ENCODE measurements at places on chromosomes 5 and 9. TPM values are rescaled to one million over a fixed set of nuclear protein-coding genes. Genes with fewer than 3 reads are reported as not detected.

- peaks cover 2% of the 10 kb centered on the region for H3K4me1 ChIP-seq
- DNase-seq = no peak
- H3K4me3 ChIP-seq = no peak overlapping the region
Measured at GRCh38 chr9:74948937-74949336, 3.8 kb downstream of the C9orf40 start.

GRCh38 chr9:81408951-81409350 is 280.4 kb downstream of the TLE1 start:
- H3K36me3 ChIP-seq = peaks cover 3% of the 10 kb centered on the region
- H3K4me3 ChIP-seq = no peak overlapping the region
- peaks cover 4% of the 10 kb centered on the region for H3K4me1 ChIP-seq
- H3K27me3 ChIP-seq = no peaks in the 10 kb centered on the region
- H3K27ac ChIP-seq = no peak overlapping the region

- H3K27ac ChIP-seq = peak overlapping the region; percentile 93
- DNase-seq = no peak
- H3K36me3 ChIP-seq = no peaks in the 10 kb centered on the region
- H3K4me1 ChIP-seq = peaks cover 19% of the 10 kb centered on the region
- H3K27me3 ChIP-seq = peaks cover 35% of the 10 kb centered on the region
- peak overlapping the region; percentile 73 for H3K4me3 ChIP-seq
Measured at GRCh38 chr9:132141344-132141947, 20.4 kb upstream of the NTNG2 start.

DNA sequence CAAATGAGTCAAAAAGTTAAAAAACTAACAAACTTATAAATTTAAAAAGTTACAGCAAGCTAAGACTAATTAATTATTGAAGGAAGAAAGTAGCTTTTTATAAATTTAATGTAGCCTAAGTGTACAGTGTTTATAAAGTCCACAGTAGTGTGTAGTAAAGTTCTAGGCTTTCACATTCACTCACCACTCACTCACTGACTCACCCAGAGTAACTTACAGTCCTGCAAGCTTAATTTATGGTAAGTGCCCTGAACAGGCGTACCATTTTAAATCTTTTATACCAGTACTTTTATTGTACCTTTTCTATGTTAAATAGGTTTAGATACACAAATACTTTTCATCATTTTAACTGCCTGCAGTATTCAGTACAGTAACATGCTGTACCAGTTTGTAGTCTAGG is 80.0 kb upstream of the C9orf72 start:
- H3K36me3 ChIP-seq = no peaks in the 10 kb centered on the region
- no peak overlapping the region for H3K4me3 ChIP-seq
- DNase-seq = no peak

GRCh38 chr5:176785184-176786145 is 24.9 kb upstream of the UNC5A start:
- peaks cover 54% of the 10 kb centered on the region for H3K27me3 ChIP-seq
- DNase-seq = no peak
- H3K4me1 ChIP-seq = no peaks in the 10 kb centered on the region
- no peak overlapping the region for H3K27ac ChIP-seq
- no peak overlapping the region for H3K4me3 ChIP-seq

- no peaks in the 10 kb centered on the region for H3K4me1 ChIP-seq
- no peak overlapping the region for H3K4me3 ChIP-seq
- H3K27ac ChIP-seq = no peak overlapping the region
- no peak for DNase-seq
- H3K27me3 ChIP-seq = no peaks in the 10 kb centered on the region
Measured at GRCh38 chr5:98458004-98458403, 315.5 kb upstream of the RGMB start.

GRCh38 chr9:128152133-128153059 is 3.1 kb downstream of the LCN2 start:
- H3K27me3 ChIP-seq = peaks cover 12% of the 10 kb centered on the region
- DNase-seq = no peak
- H3K4me1 ChIP-seq = peaks cover 4% of the 10 kb centered on the region
- no peak overlapping the region for H3K4me3 ChIP-seq
- no peaks in the 10 kb centered on the region for H3K36me3 ChIP-seq

DNA sequence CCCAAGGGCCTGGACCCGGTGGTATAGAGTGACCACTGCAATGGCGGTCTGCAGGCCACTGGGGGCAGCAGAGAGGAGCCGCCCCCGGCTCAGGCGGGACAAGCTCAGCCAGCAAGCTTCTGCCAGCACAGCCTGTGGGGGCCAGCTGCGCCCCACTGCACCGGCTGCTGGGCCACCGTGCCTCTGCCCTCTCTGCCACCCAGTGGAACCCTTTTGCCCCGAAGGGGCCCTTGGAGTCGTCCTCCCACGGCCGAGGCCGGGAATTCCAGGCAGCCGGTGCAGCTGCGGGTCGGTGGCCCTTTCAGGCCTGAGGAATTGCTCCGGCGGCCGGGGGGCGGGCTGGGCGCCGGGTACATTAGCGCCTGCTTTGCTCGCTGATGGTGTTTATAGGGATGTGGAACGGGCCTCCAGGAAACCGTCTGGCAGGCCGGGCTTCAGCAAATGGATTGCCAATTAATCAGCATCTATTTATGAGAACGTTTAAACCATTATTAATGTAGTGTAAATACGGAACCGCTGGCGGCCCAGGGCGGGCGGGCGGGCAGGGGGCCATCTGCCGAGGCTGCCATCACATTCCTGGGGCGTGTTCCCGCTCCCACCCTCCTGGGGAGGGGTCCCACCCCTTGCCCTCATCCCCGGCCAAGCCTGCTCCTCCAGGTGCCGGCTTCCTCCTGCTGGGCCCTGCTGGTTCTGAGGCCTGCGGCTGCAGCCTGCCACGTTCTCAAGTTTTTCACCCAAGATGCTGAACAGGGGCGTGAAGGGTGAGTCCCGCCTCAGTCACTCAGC is 127.4 kb downstream of the BARX1 start:
- H3K4me1 ChIP-seq = peaks cover 4% of the 10 kb centered on the region
- H3K27me3 ChIP-seq = peaks cover 27% of the 10 kb centered on the region
- DNase-seq = peak; percentile 70
- no peaks in the 10 kb centered on the region for H3K36me3 ChIP-seq
- no peak overlapping the region for H3K27ac ChIP-seq
- peak overlapping the region; percentile 55 for H3K4me3 ChIP-seq

DNA sequence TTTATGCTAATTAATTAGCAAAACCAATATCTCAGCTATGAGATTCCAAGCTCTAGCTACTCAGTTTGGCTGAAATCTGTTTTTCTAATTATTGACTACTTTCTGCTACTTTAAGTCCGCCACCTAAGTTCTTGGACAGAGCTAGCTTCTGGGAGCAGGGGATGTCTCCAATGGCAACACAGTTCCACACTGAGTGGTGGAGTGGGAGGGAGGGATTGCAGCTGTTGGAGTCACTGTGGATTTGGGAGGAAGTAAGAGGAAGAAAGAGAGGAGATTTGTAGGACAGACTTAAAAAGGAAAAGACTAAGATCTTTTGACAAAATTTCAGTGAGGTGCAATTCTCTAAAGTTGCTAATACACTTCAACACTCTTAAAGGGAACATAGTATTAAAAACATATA is 450.8 kb downstream of the NFIB start:
- H3K36me3 ChIP-seq = no peaks in the 10 kb centered on the region
- no peak overlapping the region for H3K27ac ChIP-seq
- no peak overlapping the region for H3K4me3 ChIP-seq
- H3K4me1 ChIP-seq = peaks cover 1% of the 10 kb centered on the region

DNA sequence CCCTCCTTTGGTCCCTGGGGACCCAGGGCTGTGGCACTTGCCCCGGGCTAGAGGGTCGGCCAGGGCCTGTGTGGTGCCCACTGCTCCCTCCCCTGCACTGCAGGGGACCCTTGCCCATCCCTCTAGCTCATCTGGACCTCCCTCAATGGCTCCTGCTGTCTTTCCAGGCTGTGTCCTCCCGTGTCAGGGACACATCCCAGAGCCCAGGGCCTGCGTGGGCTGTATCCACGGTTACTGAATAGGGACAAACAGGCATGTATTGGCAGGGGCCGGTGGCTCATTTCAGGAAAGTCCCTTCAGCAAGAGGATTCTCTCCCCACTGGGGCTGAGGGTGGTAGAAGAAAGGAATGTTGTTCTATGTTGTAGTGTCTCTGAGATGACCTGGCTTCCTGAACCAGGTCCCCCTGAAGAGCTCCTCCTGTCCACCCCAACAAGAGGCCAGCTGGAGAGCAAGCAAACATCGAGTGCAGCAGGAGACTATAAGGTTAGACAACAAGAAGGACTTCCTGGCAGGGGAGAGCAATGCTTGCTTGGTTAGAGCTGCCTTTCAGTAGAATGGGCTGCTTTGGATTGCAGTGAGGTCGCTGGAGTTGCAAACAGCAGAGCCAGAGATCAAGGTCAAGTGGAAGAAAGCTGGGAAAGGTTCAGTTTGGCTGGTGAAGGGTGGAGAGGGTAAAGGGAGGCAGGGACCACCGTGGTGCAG is 1.0 kb upstream of the CRB2 start:
- no peaks in the 10 kb centered on the region for H3K36me3 ChIP-seq
- H3K4me1 ChIP-seq = peaks cover 33% of the 10 kb centered on the region
- no peak overlapping the region for H3K27ac ChIP-seq
- H3K4me3 ChIP-seq = no peak overlapping the region
- DNase-seq = no peak

PCDHGB1 gene
- 2.3 TPM for total RNA-seq

NUDT2 gene
- 21.1 TPM for total RNA-seq

FOXI1 gene
- not detected for total RNA-seq

FAM81B gene
- not detected for total RNA-seq

WDR31 gene
- total RNA-seq = 5.1 TPM
